ENCODE measurements at places on chromosomes 12 and 14.

- no peak for DNase-seq
Observed at GRCh38 chr14:23421594-23421993, 13.5 kb upstream of the MYH6 start.

- no peak for DNase-seq
Observed at GRCh38 chr12:117356048-117356447, 5.4 kb downstream of the NOS1 start.

DNA sequence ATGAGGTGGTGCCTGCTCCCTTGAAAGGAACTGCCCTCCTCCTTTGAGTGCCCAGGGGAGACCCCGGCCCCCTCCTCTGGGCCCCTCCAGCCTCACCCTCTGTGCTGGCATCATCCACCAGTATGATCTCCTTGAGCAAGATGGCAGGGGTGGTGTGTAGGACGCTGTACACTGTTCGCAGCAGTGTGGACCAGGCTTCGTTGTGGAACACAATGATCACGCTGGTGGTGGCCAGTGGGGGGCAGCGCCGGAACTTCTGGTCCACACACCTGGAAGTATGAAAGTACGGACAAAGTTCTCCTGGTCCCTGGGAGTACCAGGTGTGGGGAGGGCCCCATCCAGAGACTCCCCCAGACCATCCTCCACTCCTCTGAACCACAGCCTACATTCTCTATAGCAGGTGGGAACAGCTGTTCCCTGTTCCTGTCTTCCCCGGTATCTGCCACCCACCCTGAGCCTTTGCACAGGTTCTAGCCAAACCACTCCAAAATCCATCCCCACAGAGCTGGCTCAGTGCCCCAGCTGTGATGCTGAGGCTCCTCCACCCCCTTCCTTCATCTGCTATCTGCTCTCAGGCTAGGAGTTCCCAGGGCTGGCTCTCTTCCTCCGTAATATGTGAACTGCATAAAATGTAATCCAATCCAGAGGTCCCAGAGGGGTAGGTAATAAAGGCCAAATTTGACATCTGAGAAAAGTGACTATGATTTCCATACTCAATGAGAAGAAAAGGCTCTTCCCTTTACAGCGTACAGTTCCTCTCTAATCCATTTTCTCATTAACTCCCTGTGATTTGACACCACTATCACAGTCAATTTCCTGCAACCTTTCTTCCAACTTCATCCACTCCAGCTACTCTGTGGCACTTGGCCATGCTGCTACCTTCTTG lies 13.9 kb downstream of the GALNT6 start:
- DNase-seq: no peak

GRCh38 chr12:28202374-28203130 lies 12.3 kb downstream of the CCDC91 start:
- no peak for DNase-seq

DNA sequence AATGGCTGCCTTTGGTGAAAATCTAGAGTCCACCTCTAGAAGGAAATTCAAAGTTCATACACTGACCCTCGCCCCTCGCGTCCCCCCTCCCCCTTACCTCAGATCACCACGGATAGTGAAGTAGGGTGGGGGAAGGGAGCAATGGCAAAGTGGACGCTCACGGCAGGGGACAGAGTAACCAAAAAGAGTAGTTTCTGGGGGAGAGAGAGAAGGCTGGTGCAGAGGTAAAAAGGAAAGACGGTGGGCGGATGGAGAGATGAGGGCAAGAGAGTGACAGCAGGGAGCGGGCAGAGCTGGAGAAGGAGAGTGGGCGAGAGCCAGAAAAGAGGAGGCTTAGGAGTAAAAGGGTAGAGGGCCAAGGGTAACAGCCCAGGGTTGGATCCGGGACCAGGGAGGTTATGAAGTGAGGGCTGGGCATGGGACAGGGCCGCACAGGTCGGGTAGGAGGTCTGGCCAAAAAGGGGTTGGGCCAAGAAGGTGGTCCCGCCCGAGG lies 423 bp downstream of the ALDH6A1 start:
- DNase-seq: no peak

DNA sequence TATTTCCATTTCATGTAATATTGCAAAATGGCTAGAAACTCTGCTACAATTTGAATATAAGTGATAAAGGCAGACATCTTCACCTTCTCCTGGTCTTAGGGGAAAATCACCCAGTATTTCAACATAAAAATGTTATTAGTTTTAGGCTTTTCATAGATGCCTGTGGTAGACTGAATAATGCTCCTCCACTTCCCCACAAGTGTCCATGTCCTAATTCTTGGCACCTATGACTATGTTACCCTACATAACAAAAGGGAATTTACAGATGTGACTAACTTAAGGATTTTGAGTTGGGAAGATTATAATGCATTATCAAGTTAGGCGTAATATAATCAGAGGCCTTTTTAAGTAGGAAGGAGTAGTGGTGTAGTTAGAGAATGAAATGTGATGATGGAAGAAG lies 196.4 kb downstream of the TMTC3 start:
- DNase-seq: no peak

- no peak for DNase-seq
Observed at GRCh38 chr14:103304706-103305105, 29.3 kb upstream of the EIF5 start.

DNA sequence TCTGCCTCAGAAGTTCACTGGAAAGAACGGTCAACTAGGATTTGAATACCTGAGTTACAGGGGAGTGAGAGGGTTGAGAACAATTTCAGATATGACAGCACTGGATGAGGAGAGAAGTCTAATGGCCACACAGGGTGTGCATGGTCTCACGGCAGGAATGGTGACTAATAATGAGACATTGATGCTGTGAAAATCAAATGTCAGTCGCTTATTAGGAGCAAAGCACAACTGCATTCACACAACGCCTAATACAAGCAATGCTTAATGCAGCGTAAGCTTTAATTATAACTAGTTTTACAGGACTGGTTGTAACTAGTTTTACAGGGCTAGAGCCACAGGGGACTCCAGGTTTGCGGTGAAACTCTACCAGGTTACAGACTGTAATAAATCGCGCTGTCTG lies 23.4 kb upstream of the PRIMA1 start:
- DNase-seq: no peak

DNA sequence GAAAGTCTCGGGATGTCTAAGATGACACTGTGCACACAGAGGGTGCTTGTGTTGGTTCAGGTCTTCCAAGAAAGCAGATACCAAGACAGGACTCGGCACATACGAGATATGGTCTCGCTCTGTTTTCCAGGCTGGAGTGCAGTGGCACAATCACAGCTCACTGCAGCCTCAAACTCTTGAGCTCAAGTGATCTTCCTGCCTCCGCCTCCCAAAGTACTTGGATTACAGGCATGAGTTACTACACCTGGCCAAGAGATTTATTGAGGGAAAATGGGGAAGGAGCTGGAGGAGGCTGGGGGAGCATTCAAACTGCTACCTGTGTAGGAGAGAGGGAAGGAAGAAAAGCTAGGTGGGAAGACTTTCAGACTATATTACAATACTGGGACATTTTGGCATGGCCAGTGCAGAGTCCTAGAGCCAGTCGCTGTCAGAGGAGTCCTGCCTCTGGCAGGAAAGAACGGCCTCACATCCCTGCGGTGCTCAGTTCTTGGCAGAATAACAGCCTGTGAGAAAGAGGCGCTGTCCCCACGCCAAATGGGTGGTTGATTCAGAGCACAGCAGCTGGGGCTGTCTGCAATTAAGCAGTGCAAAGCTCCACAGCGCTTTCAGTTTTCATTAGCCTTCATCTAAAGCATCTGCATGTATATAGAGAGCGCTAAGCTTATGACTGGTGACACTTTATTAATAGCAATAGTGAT lies 18.3 kb downstream of the SLC17A8 start:
- no peak for DNase-seq

DNA sequence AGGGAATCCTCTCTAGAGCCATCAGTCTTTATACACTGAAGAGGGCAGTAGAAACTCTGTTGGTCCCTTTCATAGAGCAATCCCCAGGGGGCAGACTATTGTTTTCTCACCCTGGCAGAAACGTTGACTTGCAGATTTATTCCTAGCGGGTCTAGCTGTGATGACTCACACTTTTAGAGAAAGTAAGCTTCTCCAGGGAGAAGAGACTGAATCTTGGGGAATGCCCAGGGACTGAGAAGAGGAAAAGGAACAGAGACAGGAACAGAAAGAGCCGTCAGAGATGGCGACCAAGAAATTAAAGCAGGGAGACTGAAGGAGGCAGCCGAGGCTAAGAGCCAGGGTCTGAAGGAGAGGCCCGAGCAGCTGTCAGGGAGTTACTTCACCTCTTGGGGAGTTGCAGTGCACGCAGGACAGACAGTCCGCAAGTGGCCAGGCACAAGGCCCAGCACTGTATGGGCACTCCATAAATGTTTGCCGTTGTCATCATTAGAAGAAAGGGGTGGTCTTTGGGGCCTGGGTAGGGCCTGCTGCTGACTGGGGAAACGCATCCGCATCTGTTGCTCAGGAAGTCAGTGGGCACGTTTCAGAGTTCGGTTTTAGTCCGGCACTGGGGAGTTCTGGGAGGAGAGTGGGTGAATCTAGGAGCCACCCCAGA lies 13.0 kb downstream of the PLEKHG6 start:
- no peak for DNase-seq

DNA sequence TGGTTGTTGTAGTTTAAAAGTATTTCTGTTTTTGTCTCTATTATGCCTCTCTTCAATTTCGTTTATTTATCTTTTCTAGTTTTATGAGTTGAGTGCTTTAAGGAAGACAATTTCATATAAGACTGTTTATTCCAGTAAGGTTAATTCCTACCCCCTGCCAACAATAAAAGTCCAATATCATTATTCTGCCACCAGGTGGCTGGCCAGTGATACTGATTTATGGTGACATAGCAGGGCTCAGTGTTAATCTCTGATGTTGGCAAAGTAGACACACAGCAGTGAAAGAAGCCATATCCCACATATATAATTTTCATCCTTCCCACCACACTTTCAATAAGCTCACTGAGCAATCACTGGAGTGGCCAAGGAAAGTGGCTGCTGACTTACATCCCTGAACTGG lies 69.0 kb upstream of the BMP4 start:
- DNase-seq: no peak

- no peak for DNase-seq
Observed at GRCh38 chr12:28023156-28023887, 50.8 kb upstream of the PTHLH start.

GRCh38 chr12:14452865-14453264 lies 87.4 kb downstream of the ATF7IP start:
- DNase-seq: no peak

- DNase-seq: no peak
Observed at GRCh38 chr12:47234576-47235141, 154.9 kb upstream of the AMIGO2 start.

DNA sequence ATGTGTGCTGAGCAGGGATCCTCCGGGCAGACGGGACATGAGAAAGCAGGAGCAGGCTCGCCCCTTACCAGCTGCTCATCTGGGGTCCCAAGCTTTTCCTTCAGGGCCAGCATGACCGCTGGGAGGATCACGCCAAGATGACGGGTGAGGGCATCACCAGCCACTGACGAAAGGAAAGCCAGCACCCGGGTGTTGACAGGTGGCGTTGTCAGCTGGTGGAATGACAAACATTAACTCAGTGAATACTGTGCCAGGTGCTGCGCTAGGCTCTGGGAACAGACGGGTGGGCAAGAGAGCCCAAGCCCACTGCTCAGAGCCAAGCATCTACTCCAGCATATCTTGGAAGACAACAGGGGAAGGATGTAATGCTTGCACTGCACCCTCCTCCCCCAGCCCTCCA lies 21.3 kb upstream of the RAB35 start:
- no peak for DNase-seq

DNA sequence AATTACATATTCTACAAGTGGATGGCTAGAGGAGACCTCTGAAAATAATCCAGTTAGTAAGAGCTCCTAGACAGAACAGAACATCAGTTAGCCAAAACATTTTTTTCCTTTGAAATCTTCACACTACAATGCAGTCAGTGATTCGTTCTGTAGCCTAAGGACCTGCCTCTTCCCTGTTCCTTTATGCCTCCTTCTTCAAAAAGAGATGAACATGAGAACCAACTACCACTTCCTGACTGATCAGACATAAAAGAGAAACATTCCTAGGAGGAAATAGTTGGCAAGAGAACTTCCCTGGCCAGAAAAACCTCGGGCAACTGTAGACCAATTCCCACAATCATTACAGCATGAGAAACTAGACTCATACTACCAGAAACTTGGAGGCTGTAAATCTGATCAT lies 29.4 kb downstream of the ITPR2 start:
- DNase-seq: no peak

DNA sequence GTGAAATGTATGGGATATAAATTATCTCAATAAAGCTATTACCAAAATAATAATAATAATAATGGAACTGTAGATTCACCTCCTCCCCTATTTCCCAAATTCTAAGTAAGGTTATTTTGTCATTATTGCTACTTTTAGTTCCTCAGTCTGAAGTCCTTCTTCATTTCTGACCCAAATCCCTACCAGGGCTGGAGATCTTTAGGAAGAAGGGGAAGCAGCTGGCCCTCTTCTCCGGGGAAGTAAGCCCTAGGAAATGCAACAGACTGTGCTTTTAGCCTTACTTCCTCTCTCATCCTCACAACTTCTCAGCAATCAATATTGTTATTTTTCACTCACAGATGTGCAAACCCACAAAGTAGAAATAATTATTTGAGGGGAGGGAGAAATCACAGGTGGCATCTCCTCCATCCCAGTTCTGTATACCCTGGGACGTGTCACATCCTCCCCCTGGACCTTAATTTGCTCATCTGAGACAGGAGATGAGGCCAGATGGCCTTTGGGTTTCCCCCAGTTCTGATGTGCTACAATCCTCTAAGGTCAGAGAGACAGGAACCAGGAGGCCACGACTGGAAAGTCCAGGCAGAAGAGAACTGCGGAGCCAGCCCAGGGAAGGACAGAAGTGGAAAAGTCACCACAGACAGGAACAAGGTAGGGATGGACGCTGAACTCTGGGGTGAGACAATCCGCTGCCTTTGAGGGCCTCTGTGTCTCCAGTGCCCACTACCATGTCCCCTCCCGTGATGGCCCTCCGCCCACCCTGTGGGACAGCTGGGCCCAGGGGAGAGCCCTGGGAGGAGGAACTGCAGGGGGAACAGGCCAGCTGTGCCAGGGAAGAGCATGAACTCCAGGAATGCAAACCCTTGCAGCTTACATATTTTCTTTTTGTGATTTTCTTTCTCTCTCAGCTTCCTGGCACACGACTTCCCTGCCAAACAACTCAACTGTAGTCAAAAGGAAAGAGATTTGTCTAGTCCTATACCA lies 10.6 kb upstream of the TNFRSF1A start:
- no peak for DNase-seq

Measured in stimulated activated CD4-positive, alpha-beta T cell treated with anti-CD3 and anti-CD28 coated beads, TNF-alpha, amount 100 ng/mL, for 4 hours (primary cell).